ENCODE measurements at places on chromosomes 12 and 14. TPM values are rescaled to one million over a fixed set of nuclear protein-coding genes. Genes with fewer than 3 reads are reported as not detected.

GRCh38 chr12:124604264-124604680 lies 36.9 kb upstream of the NCOR2 start:
- no peak for DNase-seq

DNA sequence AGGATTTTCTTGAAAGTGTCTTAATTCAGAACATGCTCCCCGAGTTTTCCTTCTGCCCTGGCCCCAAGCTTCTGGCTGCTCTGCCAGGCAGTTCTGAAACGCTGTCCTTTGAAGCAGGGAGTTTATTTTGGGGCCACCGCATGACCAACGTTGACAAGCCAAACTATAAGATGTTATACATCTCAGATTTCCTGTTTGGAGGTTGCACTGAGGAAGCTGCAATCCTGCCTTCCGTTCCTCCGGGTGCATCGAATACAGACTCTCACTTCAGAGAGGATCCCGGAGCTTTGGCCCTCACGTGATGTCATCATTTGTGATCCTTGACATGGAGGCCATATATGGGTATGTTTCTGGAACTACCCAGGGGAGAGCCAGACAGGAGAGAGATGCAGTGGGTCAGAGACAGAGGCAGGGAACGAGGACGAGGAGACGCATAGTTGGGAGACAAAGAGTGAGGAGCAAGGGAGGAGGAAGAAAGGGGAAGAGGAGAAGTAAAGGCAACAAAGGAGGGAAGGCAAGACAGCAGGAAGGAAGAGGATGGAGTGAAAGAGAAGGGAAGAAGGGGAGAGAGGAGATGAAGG lies at the start of gene ASB2:
ASB2 (minus strand) TSS at position 94 of the 581 bp plus-strand sequence. CDS start 12,031 bp downstream, outside the sequence.
- DNase-seq = no peak

DNA sequence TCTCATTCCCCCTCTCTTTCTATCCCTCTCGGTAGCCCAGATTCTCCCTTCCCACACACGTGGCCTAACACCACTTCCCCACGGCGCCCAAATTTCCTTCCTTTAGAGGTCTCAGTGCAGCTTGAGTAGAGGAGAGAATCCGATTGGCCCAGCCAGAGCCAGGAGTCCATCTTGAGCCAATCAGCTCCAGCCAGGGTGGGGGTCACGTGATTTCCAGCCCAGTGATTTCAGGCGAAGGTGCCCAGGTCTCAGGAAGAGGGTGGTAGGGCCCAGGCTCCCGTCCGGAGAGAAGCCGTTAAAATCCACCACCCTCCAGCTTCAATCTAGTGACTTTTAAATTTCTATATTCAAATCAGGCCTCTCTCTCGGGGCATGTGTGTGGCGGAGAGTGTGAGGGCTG lies 45.2 kb upstream of the MYL2 start:
- no peak for DNase-seq

DNA sequence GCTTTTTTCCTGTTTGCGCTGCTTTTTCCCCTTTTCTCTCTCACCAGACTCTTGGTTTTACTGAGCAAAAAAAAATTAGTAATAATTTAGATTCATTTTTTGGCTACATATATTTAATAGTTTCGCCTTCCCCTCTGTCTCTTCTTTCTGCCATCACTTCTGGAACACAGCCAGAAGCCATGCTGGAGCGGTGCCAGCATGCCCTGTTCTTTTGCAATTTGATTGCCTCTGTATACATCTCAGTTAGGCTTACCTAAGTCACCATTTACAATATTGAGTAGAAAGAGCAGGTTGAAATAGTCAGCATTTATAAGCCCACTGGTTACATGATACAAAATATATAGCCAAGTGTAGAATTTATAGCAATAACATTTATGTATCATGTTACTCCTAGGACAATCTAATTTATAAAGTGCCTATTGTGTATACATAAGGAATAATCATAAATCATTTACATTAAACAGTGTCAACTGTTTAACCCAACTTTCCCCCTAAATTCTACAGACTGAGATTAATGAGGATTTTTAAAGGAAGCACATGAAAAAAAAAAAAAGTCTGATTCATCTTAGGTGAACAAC lies 413.8 kb upstream of the SOX5 start:
- no peak for DNase-seq

DNA sequence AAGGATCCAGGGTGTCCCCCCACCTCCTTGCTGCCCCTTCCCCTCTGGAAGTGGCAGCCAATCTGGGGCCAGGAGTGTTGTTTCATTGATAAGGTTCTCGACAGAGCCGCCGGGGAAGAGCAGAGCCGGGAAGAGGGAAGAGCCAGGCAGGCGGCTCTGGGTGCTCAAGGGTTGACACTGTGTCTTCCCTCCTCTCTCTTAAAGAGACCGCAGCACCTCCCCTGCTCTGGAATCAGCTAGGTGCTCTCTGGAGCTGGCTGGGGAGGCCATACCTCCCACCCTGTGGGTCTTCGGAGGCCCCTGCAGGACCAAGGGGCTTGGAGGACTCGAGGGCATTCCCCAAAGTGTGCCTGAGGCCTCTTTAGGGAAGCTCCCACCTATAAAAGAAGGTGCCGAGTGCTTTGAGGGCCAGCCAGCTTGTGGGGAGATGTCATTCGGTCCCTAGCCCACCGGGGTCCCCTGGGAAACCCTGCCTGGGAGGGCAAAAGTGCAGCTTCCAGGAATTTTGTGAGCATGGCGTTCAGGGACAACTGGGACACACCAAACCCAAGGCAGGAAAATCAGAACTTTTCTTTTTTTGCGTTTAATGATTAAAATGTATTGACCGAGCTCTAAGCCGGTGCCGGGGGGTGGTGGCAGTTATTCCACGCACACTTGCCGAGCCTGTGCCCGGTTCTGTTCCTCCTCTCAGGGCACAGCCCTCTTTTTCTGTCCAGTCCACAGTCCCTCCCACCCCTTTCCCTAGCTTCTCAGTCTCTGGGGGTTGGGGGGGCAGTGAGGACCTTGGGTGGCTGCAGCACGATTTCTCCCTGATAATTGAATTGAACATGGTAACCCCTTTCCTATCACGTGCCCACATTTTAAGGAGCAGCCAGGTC lies 3.0 kb downstream of the SETD1B start:
- peak; percentile 36 for DNase-seq

DNA sequence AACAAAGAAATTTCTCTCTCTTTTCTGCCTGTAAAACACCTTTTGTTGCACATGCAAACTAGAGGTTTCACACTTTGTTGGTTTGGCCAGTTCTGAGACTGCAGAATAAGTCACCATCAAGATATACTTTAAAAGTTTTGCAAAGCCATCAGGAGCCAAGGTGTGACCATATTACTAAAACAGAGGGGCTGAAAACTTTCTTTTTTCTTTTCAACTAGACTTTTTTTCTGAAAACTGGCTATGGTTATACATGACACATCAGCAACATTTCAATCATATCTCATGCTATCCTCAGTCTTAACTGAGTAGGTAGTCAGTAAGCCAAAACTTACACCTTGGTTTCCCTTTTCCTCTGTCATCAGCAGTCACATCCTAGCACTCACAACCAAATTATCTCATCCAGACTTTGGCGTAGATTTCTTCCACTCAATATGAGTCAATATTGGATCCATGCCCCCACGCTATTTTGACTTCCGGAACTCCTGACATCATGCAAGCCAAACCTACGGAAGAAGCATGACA lies 4.1 kb upstream of the IFNG start:
- DNase-seq = no peak

DNA sequence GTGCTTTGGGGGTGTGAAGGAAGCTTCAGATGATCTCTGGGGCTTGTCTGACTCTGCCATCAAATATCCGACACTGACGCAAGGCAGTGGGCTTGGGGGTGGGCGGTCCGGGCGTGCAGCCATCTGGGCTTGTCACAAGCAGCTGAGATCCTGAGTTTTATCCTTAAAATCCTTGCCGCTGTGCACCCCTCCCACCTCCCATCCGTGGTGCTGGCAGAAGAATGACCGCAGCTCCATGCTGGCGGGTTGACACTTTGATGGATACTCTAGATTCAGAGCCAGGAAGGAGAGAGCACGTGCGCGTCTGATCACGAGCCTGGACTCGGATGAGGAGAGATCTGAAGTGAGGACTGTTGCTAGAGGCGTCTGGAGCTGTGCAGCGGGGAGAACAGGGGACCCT lies 3.0 kb downstream of the ZFYVE21 start:
- peak; percentile 55 for DNase-seq

GRCh38 chr12:105166736-105167135 lies 59.2 kb downstream of the WASHC4 start:
- peak; percentile 61 for DNase-seq

GRCh38 chr12:109495012-109495411 lies 17.6 kb downstream of the UBE3B start:
- no peak for DNase-seq

- DNase-seq = peak; percentile 68
Measured at GRCh38 chr12:15979096-15980092, 68.3 kb downstream of the DERA start.

GRCh38 chr12:111444925-111445725 lies 39.4 kb downstream of the SH2B3 start:
- DNase-seq = peak; percentile 90

DNA sequence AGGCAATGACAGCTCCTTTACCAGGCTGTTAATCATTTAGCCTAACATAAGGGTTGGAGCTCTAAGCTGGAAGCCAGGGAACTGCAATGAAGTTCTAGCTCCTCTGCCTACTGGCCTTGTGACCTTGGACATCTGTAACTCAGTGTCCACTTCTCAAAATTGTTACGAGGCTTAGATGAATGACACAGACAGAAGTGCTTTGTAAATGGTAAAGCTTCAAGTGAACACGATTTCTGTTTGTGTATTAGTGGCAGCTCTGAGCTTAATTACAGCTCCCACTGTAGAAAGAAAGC lies 122.8 kb downstream of the EML1 start:
- no peak for DNase-seq

GRCh38 chr12:80201908-80202307 lies 102.6 kb downstream of the OTOGL start:
- no peak for DNase-seq

- DNase-seq = no peak
Measured at GRCh38 chr14:33457617-33458016, 493.3 kb downstream of the EGLN3 start.

DNA sequence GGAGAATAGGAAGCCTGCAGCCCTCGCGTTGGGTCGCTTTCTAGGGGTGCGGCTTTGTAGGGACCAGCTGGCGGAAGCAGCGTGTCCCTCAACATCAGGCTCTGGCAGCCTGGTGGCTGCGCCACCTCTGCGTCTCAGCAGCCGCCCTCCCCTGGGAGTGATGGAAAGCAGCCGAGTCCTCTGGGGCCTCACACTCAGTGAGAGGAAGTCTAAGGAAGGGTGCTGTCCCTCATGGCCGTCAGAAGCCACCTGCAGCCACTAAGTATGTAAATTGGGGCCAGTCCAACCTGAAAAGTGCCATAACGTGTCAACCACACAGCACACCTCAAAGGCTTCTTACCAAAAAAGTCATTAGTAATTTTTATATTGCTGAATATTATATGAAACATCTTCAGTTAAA lies 80.3 kb downstream of the WDR20 start:
- DNase-seq = no peak

DNA sequence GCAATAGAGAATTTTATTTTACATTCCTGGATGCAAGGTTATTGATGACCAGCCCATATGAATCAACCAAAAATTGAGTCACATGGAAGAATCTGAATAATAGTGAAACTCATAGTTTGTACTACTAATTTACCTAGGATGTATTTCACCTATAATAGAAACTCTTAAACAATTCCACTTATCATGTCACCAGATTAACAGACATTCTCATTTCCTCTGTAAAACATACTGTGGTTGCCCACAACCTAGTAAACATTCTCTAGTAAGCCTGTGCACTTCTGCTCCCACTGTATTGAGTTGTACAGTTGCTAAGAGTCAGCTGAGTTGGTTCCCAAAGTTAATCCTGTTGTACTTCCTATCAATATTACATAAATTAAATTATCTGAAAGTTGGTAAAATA lies 196.6 kb upstream of the TMTC1 start:
- DNase-seq = peak; percentile 14

- DNase-seq = peak; percentile 69
Measured at GRCh38 chr14:96852823-96853422, 55.7 kb downstream of the VRK1 start.

DNA sequence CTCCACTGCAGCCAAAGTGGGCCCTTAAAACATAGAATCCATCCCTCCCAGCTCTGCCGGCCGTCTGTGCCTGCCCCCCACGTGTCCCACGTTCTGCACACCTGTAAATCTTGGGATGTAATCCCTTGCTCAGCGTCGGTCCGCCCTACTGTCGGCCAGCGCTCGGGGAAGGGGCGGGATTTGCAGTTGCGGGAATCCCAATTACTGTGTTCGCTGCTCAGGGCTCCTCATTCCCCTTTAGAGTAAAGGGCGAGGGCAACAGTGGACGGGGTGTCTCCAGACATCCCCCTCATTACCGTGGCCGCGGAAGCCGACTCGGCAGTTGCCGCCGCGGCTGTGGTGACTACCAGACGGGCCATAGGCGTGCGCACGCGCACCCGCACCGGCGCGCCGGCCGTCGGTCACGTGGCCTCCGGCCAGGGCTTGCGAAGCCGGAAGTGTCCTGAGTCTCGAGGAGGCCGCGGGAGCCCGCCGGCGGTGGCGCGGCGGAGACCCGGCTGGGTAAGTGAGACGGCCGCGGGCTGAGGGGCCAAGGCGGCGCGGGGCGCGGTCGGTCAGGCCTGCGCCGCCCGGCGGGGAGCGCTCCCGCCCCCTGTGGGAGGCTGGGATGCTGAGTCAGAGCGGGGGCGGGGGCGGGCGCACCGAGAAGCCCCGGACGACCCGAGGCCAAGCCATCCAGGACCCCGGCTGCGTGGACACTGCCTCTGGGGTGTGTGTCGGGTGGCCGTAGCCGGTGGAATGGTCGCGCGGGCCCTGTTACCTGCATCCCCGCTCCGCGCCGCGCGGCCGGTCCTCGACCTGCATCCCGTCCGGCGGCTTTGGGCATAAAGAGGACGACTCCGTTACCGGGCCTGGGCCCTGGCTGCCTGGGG lies at the start of gene TBK1:
TBK1 (plus strand) TSS at position 434 of the 872 bp plus-strand sequence. CDS start 3,751 bp downstream, outside the sequence.
- DNase-seq = peak; percentile 89

- no peak for DNase-seq
Measured at GRCh38 chr14:94451826-94452225, 774 bp downstream of the SERPINA11 start.

- peak; percentile 70 for DNase-seq
Measured at GRCh38 chr14:50452979-50453705, 56.5 kb upstream of the CDKL1 start.

- peak; percentile 27 for DNase-seq
Measured at GRCh38 chr12:57047981-57048380, 1.9 kb downstream of the MYO1A start.

Gene PTCSC3
- not detected for total RNA-seq

Gene IKZF4
- 3.5 TPM for total RNA-seq

Gene CMA1
- total RNA-seq = not detected

Gene NKX2-1
- total RNA-seq = not detected

Gene TAS2R13
- 3.9 TPM for total RNA-seq
